CD4-positive, alpha-beta T cell treated with Interleukin-17A for 1 hour (primary cell): ENCODE measurements at places on chromosomes 5 and 9.

GRCh38 chr5:6745706-6746222 lies 32.5 kb downstream of the TENT4A start:
- peak; percentile 67 for DNase-seq

GRCh38 chr5:159586921-159587320 lies 256.6 kb upstream of the IL12B start:
- DNase-seq, result no peak

GRCh38 chr5:58544926-58545325 lies 37.9 kb upstream of the RAB3C start:
- DNase-seq, result no peak

- DNase-seq, result no peak
Measured at GRCh38 chr5:149902177-149902576, 42.4 kb downstream of the PDE6A start.

GRCh38 chr5:77958642-77959330 lies 182.6 kb upstream of the TBCA start:
- DNase-seq, result no peak

GRCh38 chr5:16497546-16497945 lies 31.9 kb upstream of the ZNF622 start:
- no peak for DNase-seq

DNA sequence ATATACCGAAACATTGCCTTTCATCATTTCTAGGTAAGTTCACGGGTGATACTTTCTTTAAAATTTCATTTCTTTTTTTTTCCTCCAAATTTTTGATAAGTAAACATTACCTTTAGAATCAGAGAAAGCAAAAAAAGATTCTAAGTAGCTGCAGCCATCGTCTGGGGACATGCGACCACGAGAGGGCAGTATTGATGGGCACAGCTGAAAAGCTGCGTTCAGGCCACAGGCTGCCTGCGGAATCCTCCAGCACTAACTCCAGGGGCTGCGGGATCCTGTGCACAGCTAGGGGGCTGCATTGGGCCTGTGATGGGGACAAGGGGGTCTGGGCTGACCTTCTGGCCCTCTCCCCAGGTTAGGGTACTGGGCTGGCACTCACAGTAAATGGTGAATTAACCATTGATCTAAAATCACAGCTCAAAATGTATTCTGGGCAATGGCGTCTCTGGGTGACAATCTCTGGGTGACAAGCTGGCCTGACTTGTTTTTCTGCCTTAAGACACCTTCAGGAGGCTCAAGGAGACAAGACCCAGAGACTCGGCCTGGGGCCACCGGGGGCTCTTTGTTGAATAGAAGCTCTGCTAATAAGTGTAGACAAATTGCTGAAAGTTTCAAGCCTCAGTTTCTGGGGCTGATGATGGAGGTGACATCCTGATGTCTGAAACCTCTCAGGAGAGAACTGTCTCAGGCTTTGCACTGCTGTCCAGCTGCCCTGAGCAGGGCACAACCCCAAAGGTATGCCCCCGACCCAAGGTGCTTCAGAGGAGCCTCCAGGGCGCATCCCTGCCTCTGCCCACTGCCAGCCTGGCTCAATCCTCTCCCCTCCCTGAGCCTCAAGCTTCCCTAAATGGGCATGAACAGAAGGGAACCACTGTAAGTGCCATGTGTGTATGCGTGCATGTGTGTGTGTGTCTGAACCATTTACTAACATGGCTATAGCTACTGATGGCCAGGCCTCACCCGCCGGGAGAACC lies 44.3 kb upstream of the SARDH start:
- DNase-seq, result peak; percentile 57

DNA sequence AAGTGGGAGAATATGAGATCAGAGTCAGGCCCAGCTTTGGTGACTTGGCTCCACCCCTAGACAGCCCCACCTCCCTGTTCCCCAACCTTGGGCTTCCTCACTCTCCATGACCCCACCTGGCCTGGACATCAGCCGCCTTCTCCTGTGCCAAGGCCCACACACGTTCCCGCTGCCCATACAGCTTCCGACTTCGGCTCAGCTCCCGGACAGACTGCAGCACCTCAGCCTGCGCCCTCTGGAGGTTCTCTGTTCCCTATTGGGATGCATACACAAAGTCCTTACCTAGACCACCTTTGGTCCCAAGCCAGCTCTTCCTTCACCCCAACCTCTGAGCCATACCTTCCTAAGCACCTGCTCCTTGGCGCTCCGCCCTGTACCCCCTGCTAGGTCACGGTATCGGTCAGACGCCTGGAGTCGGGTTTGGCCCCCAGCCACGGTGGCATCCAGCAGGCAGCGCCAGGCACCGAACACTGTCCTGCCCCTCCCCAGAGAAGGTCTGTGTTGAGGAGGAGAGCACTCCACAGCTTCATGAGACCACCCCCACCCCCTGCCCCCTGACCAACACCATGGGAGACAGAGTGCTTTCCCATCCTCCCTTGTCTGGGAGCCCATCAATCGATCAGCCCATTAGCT lies 2.0 kb downstream of the FCHSD1 start:
- DNase-seq, result no peak

DNA sequence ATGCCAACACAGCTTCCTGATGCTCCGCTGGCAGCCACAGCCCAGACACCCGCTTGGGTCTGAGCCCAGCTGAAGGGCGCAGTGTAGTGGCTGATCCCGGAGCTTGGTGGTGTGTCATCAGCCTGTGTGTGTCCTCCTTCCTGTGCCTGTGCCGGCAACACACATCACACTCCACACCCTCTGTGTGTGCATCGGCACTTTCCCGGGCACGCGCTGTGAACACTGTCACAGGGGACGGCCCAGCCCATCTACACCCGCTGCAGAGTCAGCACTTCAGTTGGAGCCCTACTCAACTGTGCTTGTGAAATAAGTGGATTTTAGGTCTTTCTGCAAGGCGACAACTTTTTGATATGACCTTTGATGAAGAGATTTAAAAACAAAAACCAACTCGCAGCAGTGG lies 189.4 kb downstream of the IRX2 start:
- DNase-seq, result no peak

GRCh38 chr5:128287740-128288139 lies 204.2 kb downstream of the SLC12A2 start:
- no peak for DNase-seq

DNA sequence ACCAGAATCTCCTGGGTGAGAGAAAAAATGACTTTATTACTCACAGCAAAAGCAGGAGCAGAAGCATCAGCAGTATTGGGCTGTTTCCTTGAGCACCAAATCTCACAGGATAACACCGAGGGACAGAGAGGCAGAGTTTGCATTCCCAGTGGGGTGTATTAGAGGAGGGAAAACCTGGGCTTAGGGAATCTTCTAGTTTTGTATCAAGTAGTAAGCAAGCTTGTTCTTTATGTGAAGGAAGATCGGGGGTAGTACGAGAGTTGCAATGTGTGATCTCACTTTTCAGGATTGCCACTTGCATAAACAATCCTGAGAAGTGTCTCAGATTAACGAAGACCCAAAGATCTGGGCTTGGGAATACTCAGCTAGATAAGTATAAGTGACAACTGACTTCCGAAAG lies 1163.0 kb downstream of the TAF11L14 start:
- DNase-seq, result no peak

- DNase-seq, result no peak
Measured at GRCh38 chr5:15371184-15371583, 128.8 kb upstream of the FBXL7 start.

- DNase-seq, result no peak
Measured at GRCh38 chr5:155735388-155735787, 591.6 kb upstream of the SGCD start.

DNA sequence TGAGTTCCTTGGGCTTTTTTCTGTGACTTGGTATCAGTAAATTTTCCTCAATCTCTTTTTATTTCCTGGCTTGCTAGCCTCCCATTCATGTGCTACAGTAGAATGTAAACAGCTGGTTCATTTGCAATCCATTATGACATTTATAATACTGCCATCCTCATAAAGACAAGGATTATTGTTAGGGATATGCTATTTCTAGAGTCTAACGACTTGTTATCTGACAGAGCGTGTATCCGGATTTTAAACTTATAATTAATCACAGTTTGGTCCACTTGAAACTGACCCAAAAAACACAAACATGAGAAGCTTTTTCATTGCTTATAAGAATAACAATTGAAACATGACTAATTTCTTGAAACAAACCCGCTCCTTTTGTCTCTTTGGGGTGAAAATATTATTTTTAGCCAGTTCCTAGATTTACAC lies 585.8 kb downstream of the TLE4 start:
- no peak for DNase-seq

DNA sequence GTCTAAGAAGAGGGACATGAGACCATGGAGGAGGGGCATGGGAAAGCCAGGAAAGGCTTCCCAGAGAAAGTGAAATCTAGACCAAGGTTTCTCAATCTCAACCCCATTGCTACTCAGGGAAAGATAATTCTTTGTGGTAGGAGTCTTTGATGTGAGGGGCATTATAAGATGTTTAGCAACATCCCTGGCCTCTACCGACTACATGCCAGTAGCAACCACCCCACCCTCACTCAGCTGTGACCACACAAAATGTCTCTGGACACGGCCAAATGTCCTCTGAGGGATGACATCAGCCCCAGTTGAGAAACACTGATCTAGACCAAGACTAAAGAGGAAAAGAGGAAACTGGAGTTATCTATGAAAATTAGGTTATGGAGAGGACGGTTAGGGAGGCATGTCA lies 298.5 kb upstream of the KIF2A start:
- no peak for DNase-seq

GRCh38 chr5:112983363-112983762 lies 6.8 kb downstream of the DCP2 start:
- no peak for DNase-seq

- DNase-seq, result no peak
Measured at GRCh38 chr5:54294097-54294667, 16.2 kb downstream of the ARL15 start.

- no peak for DNase-seq
Measured at GRCh38 chr5:85841653-85842052, 776.1 kb upstream of the COX7C start.

GRCh38 chr9:87750726-87751125 lies 24.8 kb downstream of the CTSL start:
- DNase-seq, result no peak

GRCh38 chr5:113067635-113068344 lies 91.2 kb downstream of the DCP2 start:
- no peak for DNase-seq

- no peak for DNase-seq
Measured at GRCh38 chr9:95204710-95205109, 112.8 kb downstream of the FANCC start.

DNA sequence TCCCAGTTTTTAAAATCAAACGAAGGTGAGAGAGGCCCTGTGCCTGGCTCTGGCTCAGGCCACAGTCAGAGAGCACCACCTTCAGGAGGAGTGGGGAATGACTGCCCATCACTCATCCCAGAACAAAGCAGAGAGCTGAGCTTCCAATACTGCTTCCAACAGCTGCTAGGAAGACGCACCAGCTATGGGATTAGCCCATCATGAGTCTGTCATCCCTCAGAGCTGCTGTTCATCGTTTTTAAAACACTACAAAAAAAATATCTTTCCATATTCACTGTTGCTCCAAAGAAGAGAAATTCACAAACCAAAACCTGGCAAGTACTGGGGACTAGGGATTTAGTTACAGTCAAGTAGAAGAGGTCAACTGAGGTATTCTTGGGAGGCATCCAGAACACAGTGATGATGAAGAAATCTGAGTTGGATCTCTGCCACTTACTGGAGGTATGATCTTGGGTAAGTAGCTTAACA lies 102.4 kb downstream of the CDK5RAP2 start:
- DNase-seq, result peak; percentile 26

DNA sequence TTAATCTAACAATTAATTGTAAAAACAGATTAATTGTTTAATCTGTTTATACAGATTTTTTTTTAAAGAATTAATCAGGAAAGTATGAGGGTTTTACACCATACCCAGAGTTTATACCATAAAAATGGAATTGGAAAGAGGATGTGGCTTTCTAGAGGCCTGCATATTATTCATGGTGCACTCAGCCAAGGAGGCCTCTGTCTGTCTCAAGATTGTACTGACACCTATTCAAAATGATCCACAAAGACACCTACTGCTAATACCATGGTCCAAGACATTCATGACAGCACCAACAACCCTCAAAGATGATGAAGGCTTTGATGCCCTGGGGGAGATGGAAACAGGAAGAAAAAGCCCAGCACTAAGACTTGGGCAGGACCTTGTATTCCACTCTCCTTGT lies 58.1 kb upstream of the MAST4 start:
- no peak for DNase-seq

DNA sequence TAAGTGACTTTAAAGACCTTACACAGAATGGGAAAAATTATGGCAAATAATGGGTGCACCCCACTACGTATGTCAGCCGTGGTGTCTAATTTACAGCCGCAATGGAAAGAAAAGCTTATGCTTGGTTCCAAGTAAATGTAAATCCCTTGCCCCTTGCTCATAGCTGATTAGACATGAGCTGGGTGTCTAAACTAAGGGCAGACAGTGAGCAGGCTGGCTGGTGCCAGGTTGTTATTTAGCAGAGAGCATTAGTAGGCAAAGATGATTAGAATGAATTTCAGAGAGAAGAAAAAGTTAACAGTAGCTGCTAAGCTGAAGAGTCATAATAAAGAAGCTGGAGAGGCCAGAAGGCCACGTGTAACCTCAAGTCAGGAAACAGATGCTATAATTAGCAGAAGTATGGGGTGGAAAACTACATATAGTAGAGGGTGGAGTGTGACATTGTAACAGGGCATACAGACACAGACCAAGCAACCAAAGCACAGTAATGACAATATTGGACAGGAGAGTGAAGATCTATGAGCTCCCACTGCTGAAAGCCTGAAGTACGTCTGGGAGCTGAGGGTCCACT lies 257.7 kb downstream of the MCTP1 start:
- DNase-seq, result no peak

DNA sequence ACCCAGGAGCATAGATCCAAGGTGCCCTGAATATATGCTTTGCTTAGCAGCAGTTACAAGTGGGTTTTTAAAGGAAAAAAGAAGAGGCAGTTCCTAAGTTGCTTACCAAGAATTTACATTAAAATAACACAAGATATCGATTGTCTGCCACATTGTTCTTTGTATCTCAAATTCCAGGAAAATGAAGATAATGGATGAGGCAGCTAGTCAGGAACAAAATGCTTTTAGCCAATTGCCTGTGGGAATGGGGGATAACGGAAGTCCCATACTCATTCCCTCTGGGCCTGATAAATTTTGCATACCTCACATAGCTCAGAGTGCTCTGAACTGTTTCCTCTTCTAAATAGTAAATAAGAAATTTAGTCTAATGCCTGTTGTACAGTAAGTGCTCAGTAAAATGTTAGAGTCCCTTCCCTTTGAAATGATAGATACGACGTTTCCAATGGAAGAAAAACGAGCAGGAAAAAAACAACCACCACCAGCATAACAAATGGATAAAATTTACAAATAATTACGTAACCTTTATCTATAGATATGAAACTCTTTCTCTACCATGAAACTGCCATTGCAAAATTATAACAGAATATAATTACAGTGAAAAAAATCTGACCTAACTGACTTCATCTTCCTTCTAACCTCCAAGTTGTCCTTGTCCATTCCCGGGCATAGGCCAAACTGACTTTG lies 35.5 kb upstream of the TENT2 start:
- no peak for DNase-seq

GRCh38 chr5:32388432-32389129 lies 56.0 kb downstream of the ZFR start:
- no peak for DNase-seq

- DNase-seq, result no peak
Measured at GRCh38 chr5:88188458-88189132, 80.0 kb downstream of the TMEM161B start.

- DNase-seq, result no peak
Measured at GRCh38 chr9:114552706-114553105, 34.9 kb upstream of the ATP6V1G1 start.
